ENCODE measurements at places on chromosomes 1 and 21. TPM values are rescaled to one million over a fixed set of nuclear protein-coding genes. Genes with fewer than 3 reads are reported as not detected.

The USH2A gene
- not detected for total RNA-seq

The CCDC30 gene
- total RNA-seq, result 0.68 TPM

The CYP4A22 gene
- not detected for total RNA-seq

GRCh38 chr1:97091263-97091662 lies 369.7 kb downstream of the PTBP2 start:
- H3K4me1 ChIP-seq, result no peaks in the 10 kb centered on the region
- no peak overlapping the region for H3K27ac ChIP-seq
- H3K36me3 ChIP-seq, result no peaks in the 10 kb centered on the region
- no peak for DNase-seq

DNA sequence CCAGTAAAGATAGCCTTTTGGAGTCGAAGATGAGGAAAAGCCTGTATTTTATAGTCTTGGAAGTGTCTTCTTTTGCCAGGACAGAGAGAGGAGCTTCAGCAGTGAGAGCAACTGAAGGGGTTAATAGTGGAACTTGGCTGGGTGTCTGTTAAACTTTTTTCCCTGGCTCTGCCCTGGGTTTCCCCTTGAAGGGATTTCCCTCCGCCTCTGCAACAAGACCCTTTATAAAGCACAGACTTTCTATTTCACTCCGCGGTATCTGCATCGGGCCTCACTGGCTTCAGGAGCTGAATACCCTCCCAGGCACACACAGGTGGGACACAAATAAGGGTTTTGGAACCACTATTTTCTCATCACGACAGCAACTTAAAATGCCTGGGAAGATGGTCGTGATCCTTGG lies at the start of gene VCAM1:
TSS of gene VCAM1 (plus strand) at position 253 of the 400 bp plus-strand sequence. CDS start at position 372, 119 bp downstream.
- no peaks in the 10 kb centered on the region for H3K36me3 ChIP-seq
- H3K27ac ChIP-seq, result no peak within 1 kb of the TSS
- no peaks in the 10 kb centered on the region for H3K4me1 ChIP-seq
- H3K4me3 ChIP-seq, result no peak within 1 kb of the TSS

DNA sequence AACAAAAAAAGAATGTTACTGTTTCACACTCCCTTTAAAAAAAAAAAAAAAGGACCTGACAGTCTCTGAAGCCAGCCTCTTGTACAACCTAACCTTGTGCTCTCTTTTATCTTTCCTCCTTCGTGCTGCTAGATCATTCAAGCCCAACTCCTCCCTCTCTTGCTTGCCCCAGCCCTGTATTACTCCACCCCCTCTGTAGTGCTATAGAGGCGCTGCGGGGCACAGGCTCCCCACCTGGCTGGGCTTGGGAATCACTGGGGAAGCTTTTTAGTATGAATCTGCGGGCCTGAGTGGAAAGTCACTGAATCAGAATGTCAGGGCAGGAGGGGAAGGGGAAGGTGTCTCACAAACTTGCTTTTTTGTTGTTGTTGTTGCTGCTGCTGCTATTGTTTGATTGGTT lies 383.7 kb upstream of the CAMK1G start:
- no peaks in the 10 kb centered on the region for H3K4me1 ChIP-seq
- no peak for DNase-seq
- H3K4me3 ChIP-seq, result no peak overlapping the region
- no peak overlapping the region for H3K27ac ChIP-seq
- H3K36me3 ChIP-seq, result no peaks in the 10 kb centered on the region

- H3K27me3 ChIP-seq, result no peaks in the 10 kb centered on the region
- DNase-seq, result peak; percentile 69
- peaks cover 37% of the 10 kb centered on the region for H3K36me3 ChIP-seq
- peaks cover 21% of the 10 kb centered on the region for H3K4me1 ChIP-seq
- H3K4me3 ChIP-seq, result peak overlapping the region; percentile 100
- H3K27ac ChIP-seq, result peak overlapping the region; percentile 90
These were observed 632 bp downstream of the PEX19 start for GRCh38 chr1:160284220-160284781.

- H3K27me3 ChIP-seq, result no peaks in the 10 kb centered on the region
- no peak for DNase-seq
- H3K36me3 ChIP-seq, result peaks cover 37% of the 10 kb centered on the region
- peaks cover 27% of the 10 kb centered on the region for H3K4me1 ChIP-seq
These were observed 27.9 kb downstream of the MRPL37 start for GRCh38 chr1:54227891-54228310.

- no peak overlapping the region for H3K4me3 ChIP-seq
- no peaks in the 10 kb centered on the region for H3K36me3 ChIP-seq
- H3K27me3 ChIP-seq, result peaks cover 7% of the 10 kb centered on the region
- DNase-seq, result no peak
- peaks cover 5% of the 10 kb centered on the region for H3K4me1 ChIP-seq
These were observed 59.1 kb downstream of the CHD5 start for GRCh38 chr1:6121021-6121421.

DNA sequence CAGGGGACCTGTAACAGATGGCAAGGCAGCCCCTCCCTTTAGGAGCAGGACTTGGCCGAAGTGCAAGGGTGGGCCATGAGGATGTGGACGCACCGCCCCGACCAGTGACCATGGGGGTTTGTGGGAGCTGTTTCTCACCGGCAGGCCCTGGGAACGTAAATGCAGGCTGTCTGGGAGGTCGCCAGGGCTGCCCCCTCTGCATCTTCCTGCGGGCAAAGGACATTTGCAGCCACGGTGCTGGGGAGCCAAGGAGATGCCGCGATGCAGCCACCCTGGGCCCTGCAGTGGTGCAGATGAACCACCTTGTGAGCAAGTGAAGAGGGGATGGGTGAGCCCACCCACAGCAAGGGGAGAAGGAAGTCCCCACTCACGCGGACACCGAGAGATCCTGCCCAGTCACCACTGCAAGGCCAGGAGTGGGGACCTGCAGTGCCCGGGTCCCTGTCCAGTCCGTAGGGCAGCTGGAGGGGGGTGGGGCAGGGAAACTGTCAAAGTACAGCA lies 121.1 kb downstream of the SIK1 start:
- H3K27ac ChIP-seq, result no peak overlapping the region
- H3K4me3 ChIP-seq, result no peak overlapping the region
- DNase-seq, result no peak
- H3K36me3 ChIP-seq, result no peaks in the 10 kb centered on the region

- H3K36me3 ChIP-seq, result peaks cover 41% of the 10 kb centered on the region
- peaks cover 25% of the 10 kb centered on the region for H3K4me1 ChIP-seq
- DNase-seq, result no peak
- no peaks in the 10 kb centered on the region for H3K27me3 ChIP-seq
- H3K4me3 ChIP-seq, result no peak overlapping the region
- H3K27ac ChIP-seq, result no peak overlapping the region
These were observed 7.9 kb upstream of the GNPAT start for GRCh38 chr1:231232870-231233734.

DNA sequence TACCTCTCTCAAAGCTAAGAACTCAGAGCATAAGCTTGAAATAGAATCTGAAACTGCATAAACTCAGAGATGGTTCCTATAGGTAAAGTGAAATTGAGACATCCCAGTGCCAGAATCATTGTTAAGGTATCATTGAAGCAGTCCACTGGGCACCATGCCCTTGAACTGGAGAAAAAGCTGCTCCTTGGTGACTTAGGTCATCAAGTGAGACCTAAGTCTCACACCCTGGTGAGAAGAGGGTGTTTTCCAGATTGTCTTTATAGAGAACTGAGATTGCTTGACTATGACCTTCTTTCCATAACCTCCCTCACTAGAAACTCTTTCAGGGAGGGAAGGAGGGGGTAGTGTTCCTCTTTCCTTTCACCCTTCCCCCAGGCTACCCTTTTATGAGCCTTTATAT lies 9.4 kb upstream of the ATP6V1G3 start:
- no peak overlapping the region for H3K27ac ChIP-seq
- H3K4me3 ChIP-seq, result no peak overlapping the region
- peaks cover 19% of the 10 kb centered on the region for H3K4me1 ChIP-seq
- no peak for DNase-seq
- peaks cover 2% of the 10 kb centered on the region for H3K36me3 ChIP-seq

DNA sequence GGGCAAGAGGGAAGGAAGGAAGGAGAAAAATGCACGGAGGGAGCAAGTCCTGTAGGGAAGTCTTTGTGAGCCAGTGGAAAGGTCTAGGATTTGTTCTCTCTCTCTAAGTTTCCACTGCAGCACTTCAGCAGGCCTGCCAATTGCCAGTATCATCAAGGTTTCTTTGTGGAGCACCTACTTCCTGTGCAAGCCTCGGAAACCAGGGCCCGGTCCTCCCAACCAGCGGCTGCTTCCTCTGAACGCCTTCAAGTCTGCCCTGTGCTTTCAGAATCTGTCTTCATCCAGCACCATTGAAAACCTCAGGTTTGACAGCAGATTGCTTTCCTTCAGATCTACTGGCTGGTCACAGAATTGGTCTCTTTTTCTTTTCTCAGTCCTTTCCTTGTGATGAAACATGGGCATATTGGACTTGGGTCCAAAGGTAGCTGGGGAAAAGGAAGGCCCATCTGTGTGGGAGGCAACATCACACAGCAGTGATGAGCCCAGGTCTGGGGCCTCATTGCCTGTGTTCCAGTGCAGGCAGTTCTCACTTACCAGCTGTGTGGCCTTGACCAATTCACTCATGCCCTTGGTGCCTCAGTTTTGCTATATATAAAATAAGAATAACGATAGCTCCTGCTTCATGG lies 144.5 kb downstream of the SEC16B start:
- no peaks in the 10 kb centered on the region for H3K27me3 ChIP-seq
- no peaks in the 10 kb centered on the region for H3K4me1 ChIP-seq
- DNase-seq, result peak; percentile 55

- peaks cover 65% of the 10 kb centered on the region for H3K4me1 ChIP-seq
- no peaks in the 10 kb centered on the region for H3K27me3 ChIP-seq
- peaks cover 90% of the 10 kb centered on the region for H3K36me3 ChIP-seq
- DNase-seq, result no peak
These were observed 35.6 kb downstream of the MRPL39 start for GRCh38 chr21:25571726-25572121.

- no peak for DNase-seq
- H3K27me3 ChIP-seq, result no peaks in the 10 kb centered on the region
- H3K36me3 ChIP-seq, result peaks cover 31% of the 10 kb centered on the region
- peak overlapping the region; percentile 100 for H3K4me3 ChIP-seq
- peaks cover 39% of the 10 kb centered on the region for H3K4me1 ChIP-seq
These were observed 1.5 kb downstream of the CNST start for GRCh38 chr1:246567646-246568235.

DNA sequence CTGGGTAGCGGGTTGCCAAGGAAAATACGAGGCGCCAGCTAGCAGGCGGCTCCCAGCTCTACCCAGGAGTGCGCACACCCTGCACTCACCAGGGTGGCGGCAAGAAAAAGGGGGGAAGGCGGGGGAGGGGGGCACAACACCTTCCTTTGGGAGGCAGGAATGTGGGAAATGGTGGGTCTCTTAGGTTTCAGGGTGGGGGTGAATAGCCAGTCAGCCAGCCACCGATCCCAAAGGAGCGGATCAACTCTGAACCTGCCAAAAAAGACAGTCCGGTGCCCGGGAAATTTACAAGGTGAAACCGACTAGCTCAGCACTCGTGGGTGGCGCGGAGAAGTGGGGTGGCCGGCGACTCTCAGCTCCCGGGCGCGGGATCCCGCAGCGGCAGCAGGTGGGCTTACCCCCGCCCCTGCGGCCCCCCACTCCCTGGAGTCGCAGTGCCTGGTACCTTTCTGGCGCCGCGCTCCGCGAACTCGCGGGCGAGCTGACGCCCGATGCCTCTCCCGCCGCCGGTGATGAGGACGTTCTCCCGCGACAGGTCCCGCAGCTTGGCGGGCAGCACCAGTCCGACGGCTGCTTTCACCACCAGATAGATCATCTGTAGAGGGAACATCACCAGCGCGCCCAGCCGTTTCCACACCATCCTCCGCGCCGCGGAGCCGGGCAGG lies 1.2 kb downstream of the DHRS3 start:
- peak overlapping the region; percentile 97 for H3K27ac ChIP-seq
- peaks cover 2% of the 10 kb centered on the region for H3K27me3 ChIP-seq
- peak overlapping the region; percentile 99 for H3K4me3 ChIP-seq
- peaks cover 68% of the 10 kb centered on the region for H3K4me1 ChIP-seq
- DNase-seq, result peak; percentile 81

DNA sequence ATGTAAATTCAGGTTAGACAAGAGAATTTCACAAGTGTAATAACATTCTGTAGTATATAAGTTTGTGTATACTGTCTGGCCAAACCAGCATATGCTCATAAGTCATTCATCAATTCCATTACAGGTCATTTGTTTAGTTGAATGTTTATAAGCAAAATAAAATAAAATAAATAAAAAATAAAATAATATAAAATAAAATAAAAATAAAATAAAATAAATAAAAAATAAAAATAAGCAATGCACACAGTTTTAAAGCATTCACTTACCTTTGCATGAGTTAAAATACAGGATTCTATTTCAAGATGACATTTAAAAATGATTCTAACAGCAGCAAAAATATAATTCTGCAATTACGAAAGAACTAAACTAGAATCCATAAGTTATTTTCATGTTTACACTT lies 9.9 kb downstream of the PODN start:
- H3K4me1 ChIP-seq, result no peaks in the 10 kb centered on the region
- H3K27me3 ChIP-seq, result no peaks in the 10 kb centered on the region
- no peaks in the 10 kb centered on the region for H3K36me3 ChIP-seq
- H3K4me3 ChIP-seq, result no peak overlapping the region

DNA sequence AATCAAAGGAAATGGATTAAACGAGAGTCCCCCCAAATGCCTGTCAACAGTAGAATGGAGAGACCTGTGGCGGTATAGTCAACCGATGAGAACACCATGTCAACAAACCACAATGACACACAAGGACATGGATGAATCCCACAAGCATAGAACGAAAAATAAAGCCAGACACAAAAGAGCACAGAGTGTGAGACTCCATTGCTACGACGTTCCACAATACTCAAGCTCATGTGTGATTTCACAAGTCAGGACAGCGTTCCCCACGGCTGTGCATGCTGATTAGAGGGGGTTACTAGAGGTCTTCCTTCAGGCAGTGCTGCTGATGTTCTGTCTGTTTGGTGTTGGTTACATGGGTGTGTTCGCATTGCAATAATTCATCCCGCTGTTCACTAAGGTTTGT lies 5.8 kb upstream of the PLA2G2D start:
- DNase-seq, result no peak
- no peaks in the 10 kb centered on the region for H3K36me3 ChIP-seq
- H3K27me3 ChIP-seq, result peaks cover 7% of the 10 kb centered on the region
- H3K4me3 ChIP-seq, result no peak overlapping the region
- no peak overlapping the region for H3K27ac ChIP-seq

DNA sequence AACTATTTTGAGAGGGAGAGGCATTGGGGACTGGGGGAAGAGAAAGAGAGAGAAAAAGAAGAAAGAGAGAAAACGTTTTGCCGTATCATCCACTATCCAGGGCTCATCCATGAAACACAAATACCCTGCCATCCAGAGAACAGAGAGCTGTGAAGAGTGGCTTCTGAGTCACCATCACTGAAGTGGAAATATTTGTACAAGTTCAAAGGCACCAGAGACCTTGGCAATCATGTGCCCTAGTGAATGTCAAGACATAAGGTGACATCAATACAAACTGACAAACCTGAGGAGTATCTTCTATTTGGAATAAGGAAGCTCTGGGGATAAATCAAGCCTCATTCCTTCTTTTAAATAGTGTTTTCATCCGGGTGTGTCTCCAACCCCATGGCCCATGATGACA lies 197.2 kb upstream of the PROX1 start:
- H3K4me1 ChIP-seq, result no peaks in the 10 kb centered on the region
- peaks cover 3% of the 10 kb centered on the region for H3K27me3 ChIP-seq
- no peak overlapping the region for H3K27ac ChIP-seq

GRCh38 chr21:43805275-43805800 lies 16.0 kb downstream of the RRP1 start:
- peaks cover 2% of the 10 kb centered on the region for H3K4me1 ChIP-seq
- H3K36me3 ChIP-seq, result peaks cover 34% of the 10 kb centered on the region
- no peaks in the 10 kb centered on the region for H3K27me3 ChIP-seq

GRCh38 chr1:75475696-75476095 lies 135.2 kb downstream of the SLC44A5 start:
- no peak overlapping the region for H3K27ac ChIP-seq
- no peak for DNase-seq
- H3K27me3 ChIP-seq, result no peaks in the 10 kb centered on the region
- no peaks in the 10 kb centered on the region for H3K4me1 ChIP-seq
- no peak overlapping the region for H3K4me3 ChIP-seq
